ENCODE measurements at places on chromosomes 7 and 10.

DNA sequence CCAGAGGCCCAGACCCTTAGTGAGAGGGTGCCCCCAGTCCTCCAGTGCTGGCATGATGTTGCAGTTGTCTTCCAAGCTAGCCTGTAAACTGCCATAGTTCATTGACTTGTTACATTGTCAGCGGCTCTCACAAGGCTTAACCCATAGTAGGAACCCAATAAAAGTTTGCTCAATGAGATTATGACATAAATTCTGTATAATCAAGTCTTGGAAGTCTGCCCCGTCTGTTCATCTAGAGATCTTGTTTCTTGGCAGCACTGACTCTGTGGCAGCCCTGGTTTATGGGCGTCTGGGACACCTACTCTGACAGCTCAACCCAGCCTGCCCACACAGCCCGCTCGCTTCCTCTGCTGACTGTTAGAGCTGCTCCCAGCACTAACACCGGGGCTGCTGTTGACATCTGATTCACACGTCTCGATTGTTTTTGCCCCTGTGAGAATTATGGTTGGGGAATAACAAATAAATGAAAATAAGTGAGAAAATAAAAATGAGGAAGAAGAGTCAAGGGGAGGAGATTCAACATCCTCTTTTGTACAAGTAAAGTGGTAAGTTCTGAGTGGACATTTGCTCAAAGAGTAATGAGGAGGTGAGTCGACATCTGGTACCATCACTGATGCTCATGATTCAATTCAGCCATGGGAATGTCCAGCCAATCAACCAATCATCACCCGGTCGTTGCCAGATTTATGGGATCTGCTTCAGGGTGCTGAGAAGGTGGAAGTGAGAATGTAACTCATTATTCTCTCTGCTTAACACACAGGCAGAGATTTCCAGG is 160.8 kb downstream of the SPAG6 start:
- peak; percentile 94 for ATAC-seq

DNA sequence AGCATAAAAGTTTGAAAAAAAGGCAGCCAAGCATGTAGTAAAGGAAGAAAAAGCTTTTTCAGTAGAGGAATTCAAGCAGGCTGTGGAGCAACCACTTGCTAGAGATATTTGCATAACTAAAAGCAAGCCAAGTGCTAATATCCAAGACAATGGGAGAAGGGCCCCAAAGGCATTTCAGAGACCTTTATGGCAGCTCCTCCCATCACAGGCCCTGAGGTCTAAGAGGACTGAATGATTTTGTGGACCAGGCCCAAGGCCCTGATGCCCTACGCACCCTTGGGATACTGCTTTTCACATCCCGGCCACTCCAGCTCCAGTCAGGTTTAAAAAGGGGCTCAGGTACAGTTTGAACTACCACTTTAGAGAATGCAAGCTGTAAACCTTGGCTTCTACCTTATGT is 261.7 kb upstream of the SEMA3C start:
- ATAC-seq: no peak

DNA sequence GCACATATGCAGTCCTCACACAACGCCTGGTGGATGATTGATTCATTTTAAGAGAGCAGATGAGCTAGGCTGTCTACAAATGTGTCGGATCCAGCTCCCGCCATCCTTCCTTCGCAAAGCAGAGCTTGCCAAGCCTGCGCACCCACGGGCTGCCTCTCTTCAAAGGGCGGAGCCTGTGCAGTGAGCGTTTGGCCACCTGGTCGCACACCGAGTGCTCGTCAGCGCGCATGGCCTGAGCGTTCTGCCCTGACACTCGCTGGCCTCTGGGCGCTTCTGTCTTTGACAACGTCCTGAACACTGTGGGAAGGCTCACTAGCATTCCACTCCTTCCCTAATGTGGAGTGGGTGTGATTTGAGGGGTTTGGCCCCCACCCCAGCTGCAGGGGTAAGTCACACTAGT is 47.1 kb upstream of the TMEM72 start:
- no peak for ATAC-seq

- ATAC-seq: no peak
These were observed 60.8 kb downstream of the CARD11 start for GRCh38 chr7:2982831-2983230.

DNA sequence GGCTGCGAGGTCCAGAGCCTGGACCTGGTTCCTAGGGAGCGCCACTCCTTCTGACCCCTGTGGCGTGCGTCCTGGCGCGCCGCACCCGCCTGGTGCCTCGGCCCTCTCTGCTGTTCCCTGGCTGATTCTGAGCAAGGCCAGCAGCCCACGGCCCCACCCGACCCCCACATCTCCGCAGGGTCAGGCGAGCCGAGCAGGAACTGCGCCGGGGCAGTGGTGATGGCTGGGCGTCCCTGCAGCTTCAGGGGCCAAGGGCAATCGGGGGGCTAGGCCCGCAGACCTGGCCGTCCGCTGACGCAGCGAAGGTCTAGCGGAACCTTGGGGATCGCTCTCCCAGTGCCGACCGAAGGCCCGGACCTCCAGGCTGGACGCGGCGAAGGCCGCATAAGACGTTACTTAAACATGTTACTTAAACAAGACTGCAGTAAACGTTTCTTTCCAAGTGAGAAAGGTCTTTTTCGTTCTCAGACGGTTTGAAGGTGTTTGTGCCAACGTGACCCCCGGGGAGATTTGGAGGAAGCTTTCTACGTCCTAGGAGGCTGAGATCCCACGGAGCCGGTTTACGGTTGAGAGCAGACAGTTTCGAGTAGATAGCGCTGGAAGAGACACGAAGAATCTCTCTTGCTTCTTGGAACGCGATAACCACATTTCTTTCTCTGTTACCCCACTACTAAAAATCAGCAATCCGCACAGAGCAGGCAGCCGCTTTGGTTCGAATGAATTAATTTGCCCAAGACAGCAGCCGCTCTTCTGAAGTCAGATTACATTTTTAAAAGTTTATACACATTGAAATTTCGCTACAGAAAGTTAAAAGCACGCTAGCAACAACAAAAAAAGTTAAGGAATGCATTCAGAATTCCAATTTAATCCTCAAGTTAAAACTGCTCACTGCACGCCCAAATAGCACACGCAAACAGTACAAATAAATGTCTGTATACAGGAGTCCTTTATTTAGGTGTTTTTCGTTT is 4.9 kb upstream of the NKX2-3 start:
- no peak for ATAC-seq

DNA sequence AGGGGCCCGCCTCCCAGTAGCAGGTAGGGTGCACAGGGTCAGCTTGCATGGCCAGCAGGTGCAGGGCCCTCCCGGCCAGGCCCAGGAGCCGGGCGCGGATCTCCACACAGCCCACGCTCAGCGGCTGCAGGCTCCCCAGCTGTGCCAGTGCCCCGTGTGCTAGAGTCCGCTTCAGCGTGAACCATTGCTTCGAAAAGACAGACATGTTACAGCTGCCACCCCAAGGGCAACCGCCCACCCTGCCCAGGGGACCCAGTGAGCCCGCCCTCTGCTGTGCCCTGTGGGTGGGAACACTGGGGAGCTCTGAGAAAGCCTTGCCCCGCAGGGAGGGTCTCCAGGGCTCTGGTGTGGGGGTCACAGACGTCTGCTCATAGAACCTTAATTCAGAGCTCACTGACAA is 64.3 kb upstream of the NKX6-2 start:
- no peak for ATAC-seq

GRCh38 chr10:97875391-97875790 is 25.7 kb downstream of the GOLGA7B start:
- ATAC-seq: no peak

DNA sequence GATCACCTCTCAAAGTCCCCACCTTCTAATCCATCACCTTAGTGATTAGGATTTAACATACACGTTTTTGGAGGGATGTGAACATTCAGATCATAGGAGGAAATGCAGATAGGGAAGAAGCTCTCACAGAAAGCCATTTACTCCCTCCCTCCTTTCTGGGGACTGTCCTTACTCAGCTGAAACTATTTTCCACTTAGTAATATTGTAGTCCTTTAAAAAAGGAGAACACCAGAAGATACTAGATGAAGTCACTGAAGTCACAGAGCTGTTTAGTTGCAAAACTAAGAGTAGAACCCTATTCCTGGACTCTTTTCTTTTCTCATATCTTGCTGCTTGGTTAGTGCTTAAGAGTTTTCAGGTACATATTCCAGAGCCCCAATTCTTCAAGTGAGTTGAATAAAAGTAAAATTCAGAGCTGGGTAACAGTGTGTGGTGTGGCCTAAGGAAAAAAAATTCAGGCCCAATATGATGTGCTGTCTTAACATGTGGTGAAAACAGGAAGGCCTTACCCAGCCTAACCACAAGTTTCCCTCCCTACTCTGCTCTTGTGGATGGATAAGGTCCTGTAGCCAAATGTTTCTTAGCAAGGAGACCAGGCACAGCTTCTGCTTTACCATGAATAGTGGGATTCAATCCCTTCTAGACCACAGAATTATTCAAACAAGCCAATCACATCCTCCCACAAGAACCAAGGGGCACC is 135.7 kb downstream of the INHBA start:
- no peak for ATAC-seq

DNA sequence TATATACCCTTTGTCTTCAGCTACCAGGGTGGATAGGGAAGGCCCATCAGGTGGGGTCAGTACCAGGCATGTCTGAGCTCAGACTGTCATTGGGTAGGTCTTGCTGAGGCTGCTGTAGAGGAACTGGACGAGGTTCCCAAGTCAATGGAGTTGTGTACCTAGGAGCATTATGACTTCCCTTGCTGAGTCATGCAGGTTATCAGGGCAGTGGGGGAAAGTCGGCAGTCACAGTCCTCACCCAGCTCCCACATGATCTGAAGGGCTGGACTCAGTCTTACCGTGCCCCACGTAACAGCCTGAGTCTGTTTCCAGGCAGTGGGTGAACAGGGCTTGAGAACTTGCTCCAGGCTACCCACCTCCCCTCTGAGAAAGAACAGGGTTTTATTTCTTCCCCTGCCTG is 260.8 kb upstream of the COBL start:
- ATAC-seq: no peak

DNA sequence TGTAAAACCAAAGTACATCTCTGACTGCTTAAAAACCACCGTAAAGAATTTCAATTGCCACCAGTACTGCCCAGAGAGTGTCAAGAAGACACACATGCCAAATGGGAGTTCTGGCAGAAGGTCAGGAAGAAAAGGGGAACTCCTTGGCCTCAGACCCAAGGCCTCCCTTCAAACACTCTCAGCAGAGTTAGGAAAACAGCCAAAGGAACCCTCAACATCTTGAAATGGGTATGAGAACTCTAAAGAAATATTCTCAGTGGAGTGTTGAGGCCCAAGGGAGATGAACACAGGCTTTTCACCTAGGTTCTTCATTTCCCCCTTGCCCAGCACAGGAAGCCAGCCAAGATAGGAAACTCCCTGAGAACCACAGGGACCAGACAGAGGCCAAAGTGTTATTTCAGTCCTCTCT is 96.1 kb upstream of the ASAH2 start:
- peak; percentile 84 for ATAC-seq

- peak; percentile 80 for ATAC-seq
These were observed 15.9 kb downstream of the FAM53B start for GRCh38 chr10:124728071-124728829.

DNA sequence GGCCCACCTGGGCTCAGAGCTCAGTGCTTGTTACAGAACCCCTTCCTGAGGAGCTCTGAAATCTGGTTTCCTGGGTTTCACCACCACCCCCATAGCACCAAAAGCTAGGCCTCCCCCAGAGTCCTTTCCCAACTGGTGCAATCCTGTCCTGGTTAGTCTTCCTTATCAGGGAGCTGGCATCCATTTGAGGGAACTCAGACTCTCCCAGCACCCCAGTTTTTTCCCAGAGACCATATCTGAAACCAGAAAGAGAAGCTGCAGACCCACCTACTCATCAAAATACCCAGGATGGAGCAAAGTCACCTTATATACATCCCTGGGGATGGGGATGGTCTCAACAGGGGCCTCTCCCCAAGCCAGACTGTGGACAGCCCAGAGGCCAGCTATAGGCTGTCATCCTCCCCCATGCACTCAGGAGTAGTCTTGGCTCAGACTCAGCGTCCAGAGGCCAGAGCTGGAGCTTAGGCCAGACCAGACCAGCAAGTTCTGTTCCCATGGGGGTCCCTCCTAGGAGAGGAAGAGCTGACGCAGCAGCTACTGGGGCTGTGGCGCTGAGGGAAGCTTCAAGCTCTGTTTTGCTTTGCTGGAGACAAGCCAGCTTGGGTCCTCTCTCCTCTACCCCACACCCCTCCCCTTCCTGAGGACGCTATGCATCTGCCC is 3.0 kb downstream of the TBATA start:
- no peak for ATAC-seq

DNA sequence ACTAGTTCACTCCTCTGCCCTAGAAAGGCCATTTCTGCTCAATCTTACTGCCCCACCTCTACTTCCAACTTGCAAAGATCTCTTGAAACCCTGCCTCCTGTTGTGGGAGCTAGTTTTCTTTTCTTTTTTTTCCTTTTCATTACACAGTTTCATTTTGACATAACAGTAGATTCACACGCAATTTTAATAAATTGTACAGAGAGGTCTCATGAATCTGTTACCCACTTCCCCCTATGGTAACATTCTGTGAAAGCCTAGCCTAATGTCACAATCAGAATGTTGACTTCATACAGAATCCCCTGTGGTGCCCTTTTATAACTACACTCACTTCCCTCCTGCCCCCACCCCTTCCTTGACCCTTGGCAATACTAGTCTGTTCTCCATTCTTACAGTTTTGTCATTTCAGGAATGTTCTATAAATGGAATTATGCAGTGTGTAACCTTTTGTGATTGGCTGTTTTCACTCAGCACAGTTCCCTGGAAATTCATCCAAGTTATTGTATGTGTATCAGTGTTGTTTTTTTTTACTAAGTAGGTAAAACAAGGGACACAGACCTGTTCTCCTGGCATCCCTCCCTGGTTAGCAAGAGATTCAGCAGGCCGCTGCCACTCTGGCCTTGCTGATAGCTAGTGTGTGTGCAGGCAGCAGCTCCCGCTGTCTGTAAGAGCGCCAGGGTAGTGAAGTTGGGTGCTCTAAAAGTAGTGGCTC is 21.5 kb downstream of the CHST3 start:
- ATAC-seq: peak; percentile 86

DNA sequence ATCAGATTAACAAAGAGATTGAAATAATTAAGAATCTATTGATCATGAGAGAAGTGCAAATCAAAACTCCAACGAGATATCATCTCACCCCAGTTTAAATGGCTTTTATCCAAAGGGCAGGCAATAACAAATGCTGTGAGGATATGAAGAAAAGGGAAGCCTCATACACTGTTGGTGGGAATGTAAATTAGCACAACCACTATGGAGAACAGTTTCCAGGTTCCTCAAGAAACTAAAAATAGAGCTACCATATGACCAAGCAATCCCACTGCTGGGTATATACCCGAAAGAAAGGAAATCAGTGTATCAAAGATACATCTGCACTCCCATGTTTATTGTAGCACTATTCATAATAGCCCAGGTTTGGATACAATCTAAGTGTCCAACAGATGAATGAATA is 13.8 kb downstream of the FGL2 start:
- ATAC-seq: no peak

- ATAC-seq: no peak
These were observed 105.4 kb upstream of the BET1 start for GRCh38 chr7:94109556-94109955.

GRCh38 chr7:10577866-10578374 is 395.8 kb upstream of the PHF14 start:
- ATAC-seq: no peak

- ATAC-seq: no peak
These were observed 184.1 kb upstream of the PRR15 start for GRCh38 chr7:29379551-29379950.
